ENCODE measurements at places on chromosomes 3 and 15.

GRCh38 chr3:133038089-133038730, at the start of gene TMEM108:
Gene TMEM108 (plus strand): TSS chr3:133038391.
- peak; percentile 49 for DNase-seq

DNA sequence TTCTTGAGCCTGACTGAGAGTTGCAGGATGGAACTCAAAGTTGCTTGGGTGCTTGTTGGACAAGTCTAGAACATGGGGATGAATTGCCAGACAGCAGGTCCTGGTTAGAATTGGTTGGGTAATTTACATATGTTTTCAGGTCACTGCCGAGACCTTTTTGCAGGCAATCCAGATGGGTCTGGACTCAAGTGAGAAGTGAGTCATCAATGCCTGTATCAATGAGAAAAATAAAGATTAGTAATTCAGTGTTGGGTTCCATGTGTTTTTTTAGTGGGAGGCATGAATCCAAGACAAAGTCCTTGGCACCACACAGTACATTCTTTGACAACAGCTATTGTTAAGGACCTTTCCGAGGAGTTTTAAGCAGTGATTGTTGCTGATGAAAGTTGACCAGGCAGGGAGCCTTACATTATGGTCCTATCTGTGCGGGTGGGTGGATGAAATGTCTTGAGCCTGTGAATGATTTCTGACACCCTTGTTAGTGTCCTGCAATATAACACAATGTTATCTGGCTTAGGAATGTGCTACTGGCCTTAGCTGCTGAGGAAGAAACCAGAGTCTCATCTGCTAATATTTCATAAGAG, 77.7 kb downstream of the CRYGS start:
- no peak for DNase-seq

- no peak for DNase-seq
Measured at GRCh38 chr3:144314946-144315345, 343.3 kb downstream of the DIPK2A start.

- DNase-seq: no peak
Measured at GRCh38 chr3:98371853-98372252, 18.2 kb downstream of the OR5K4 start.

DNA sequence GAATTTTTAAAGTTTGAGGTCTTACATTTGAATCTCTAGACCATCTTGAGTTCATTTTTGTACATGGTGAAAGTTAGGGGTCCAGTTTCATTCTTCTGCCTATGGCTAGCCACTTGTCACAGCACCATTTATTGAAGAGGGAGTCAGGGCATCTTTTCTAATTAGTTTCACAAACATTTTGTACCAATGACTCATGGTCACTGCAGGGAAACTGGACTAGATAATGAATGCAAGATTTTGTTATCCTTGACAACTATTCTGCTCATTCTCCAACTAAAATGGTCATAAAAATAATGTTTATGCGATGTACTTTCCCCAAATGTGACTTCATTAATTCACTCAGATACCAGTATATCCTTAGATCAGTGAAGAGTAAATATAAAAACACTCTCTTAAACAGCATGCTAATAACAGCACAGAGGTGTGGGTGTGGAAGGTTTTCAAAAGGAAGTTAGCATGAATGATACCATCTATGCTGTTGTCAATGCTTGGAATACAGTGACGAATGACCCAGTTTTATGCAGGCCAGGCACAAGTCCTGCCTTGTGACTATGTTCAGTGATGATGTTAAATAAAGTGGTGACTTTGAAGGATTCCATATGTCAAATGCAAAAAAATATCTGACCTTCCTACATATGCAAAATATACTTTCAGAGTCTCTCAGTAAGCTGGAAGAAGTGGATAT, 314.9 kb upstream of the TMCO5A start:
- DNase-seq: no peak

DNA sequence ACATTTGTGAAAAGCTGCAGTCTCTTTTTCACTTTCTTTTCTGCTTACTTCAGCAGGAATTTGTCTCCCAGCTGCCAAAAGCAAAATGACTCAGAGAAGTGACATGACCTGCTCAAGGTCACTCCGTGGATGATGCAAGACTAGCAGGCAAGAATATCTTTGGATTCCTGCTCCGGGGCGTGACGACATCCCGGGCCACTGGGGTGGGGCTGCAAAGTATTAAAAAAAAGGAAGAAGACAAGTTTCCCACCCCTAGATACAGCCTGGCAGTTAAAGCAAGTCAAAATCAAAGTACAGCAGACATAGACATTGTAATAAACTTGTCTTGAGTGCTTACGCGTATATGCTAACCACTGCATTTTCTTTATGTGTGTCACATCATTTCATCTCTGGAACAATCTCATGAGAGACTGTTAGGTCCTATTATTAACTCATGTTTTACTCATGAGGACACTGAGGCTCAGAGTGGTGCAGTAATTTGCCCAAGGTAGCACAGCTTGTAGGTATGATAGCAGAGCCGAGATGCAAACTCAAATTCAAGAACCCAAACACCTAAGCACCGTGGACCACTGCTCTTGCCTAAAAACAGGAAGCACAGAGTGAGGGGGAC, 485.2 kb upstream of the PROK2 start:
- DNase-seq: peak; percentile 92

DNA sequence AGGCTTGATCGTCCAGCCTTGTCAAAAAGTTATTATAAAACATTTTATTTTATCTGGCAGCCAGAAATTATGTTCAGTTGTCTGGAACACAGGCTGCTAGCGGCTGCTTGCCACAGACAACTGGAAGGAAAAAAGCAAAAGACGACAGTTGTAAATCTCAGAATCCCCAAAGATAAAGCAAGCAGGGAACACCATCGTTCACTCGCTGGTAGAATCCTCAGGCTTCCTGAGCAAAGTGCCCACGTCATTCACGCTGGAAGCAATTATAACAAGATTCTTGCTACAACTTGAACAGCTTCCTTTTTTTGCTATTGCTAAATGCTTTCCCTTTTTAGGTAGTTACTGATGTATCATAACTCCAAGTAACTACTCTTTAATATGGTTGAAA, 33.6 kb downstream of the ADAMTS17 start:
- no peak for DNase-seq

GRCh38 chr3:187077085-187077484, 62.2 kb downstream of the RPL39L start:
- no peak for DNase-seq

DNA sequence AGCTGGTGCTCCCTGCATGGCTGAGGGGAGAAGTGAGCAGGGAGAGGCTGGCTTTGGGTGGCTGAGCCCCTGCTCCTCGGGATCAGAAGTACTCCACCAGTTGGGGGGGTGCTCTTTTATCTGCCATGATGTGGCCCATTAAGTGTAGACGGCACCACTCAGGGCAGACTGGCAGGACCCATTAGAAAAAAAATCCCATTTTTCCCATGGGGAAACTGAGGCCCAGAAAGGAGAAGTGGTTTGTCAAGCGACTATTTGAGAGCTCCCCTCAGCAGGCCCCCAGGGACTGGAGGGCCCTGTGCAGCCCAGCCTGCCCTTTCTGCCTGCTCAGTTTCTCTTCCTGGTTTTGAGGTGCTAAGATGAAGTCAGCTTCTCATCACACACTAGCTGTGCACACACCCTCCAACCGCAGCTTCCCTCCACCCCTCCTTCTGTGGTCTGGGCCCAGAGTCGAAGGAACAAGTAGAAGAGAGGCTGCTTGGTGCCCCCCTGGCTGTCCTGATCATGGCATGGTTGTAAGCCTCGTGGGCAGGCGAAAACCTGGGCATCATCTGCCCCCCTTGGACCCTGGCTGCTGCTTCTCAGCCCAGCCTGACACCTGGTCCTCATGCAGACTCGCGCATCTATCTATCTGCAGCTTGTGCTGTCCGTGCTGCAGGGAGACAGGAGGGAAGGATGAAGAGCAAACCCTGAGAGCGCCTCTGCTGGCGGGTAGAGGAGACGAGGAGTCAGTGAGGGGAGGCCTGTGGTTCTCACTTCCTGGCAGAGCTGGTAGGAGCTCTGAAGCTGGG, 5.6 kb downstream of the CSK start:
- peak; percentile 94 for DNase-seq

DNA sequence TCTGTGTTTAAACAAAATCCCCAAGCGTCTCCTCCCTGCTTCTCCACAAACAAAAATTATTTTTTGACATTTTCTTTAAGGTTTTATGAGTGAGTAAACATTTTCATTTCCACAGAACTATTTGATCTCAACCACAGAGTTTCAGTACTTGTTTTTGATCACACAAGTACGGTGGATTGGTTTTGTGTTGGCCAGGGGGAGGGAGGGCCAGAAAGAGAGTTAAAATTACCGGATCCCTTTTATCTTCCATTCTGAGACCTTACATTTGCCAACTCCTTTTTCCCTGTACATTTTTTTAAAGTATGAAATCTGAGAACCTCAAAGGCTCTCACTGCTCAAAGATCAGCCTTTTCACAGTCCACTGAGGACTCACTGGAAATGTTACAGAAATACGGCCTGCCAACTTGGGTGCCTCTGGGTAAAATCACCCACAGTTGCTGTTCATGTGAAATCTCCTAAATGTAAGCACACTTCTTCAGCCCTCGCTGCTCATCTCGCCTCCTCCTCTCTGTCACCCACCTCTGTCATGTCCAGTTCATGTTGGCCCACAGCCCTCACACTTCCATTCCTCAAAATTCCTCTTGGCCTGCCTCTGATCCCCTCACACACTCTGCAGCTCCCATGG, 1.7 kb downstream of the HOMER2 start:
- DNase-seq: no peak

GRCh38 chr3:155956508-155957411, 86.3 kb downstream of the GMPS start:
- DNase-seq: no peak

DNA sequence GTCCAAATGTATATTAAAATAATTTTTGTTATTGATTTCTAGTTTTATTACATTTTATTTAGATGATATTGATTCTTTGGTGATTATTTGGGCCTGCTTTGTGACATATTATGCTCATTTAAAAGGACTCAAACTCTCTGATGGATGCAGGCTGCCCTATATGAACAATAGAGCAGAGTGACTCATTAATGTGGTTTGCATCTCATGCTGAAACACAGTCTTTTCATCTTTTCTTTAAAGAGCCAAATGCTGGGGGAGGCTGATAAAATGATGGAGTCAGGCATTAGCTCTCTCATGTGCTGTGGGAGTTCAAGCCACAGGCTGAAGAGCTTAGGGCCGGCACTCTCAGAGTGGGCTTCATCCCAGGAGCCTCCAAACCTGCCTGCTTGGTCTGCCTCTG, 7.2 kb downstream of the PLA1A start:
- DNase-seq: no peak

DNA sequence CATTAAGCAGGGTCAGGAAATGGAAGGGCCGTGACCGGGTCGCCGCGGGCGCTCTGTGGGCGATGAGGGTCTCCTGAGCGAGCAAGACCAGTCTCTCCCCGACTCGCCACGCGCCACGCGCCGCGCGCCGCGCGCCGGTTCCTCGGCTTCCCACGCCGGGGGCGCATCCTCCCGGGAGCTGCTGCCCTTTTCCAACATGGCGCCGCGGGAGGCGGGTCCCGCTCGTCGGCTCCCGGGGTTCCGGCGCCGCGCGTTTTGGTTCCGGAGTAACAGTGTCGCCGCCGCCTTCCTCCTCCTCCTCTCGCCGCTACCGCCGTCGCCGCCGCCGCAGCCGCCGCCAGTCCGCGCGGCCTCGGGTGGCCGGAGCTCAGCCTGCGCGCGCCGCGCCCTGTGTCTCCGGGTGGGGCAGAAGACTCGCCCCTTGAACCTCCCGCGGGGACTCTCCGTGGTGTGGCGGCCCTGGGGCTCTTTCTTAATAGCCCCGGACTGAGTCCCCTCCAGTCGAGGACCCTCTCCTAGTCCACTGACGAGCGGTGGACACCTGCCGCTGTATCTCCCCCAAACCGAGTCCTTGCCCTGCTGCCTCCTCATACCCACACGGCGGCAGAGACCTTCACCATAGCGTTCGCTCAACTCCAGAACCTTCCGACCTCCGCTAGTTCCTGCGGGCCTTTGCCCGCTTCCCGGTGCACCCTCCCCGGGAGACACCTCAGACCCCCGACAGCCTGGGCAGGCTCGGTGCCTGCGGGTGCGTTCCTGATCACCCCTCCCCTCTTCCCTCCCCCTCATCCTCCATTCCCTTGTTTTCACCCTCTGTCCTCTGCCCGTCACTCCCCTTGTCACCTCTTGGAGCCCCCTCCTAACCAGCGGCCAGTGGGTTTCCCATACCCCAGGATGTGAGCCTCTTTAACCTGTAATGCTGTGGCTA, at the start of gene MAP2K5:
MAP2K5 (plus strand) TSS at position 284 of the 928 bp plus-strand sequence; CDS start at position 917, 633 bp downstream.
- DNase-seq: peak; percentile 81

- DNase-seq: no peak
Measured at GRCh38 chr15:26038693-26039092, 175.6 kb upstream of the ATP10A start.

DNA sequence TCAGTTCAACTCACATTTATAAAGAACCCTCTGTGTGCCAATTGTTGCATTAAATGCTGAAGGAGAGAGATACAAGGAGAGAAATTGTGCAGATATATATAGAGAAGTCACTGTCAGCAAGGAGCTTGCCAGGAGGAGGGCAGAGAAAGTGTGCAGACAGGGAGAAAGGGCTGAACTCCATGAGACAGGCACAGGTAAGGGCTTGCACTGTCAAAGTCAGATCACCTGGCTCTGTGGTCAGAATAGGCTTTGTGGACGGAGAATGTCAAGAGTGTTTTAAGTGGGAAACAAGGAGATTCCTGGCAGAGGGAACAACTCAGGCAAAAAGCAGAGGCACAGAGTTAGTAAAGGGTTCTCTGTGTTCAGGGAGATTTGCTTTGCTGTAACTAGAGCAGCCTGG, 303.0 kb upstream of the TPRG1 start:
- no peak for DNase-seq

GRCh38 chr15:88624156-88624970, 3.2 kb downstream of the AEN start:
- peak; percentile 53 for DNase-seq

DNA sequence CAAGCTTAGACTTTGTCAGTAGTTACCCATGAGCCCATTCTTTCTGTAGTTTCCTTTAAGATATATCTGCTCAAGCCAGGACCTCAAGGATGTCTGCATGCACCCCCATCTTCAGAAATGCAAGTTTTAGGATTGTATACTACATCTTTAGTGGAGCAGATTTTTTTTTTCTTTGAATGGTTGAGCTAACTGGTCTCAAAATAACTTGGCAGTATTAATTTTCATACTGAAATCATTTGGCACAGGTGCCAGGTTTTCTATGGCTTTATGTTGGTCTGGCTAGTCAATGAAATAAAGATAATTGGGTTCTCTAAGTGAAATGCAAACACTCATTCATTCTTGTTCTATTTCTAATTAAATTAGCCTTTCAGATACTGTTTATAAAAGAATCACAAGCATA, 108.9 kb downstream of the ATG7 start:
- no peak for DNase-seq

DNA sequence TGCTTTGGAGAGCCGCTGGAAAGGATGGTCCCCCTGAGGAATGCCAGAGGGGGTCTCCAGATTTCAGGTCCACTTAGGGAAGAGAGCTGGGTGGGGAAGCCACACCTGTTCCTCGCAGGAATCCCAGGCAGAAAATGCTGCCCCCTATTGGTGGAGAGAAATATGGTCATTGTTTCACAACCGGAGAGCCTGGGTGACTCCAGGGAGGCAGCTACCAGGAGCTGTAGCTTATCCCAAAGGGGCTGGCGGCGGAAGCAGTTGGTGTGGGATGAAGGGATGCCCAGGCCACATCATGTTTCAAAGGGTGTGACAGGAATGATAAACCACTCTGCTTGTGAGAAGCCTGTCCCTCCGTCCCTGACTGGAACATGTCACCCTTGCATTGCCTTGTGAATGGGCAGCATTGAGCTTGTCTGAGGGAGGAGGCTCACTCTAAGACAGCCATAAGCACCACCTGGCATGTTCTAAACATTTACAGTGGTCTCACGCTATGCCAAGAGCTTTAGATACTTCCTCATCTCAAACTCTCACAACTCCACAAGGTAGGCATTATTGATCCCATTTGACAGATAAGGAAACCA, 34.5 kb downstream of the POMGNT2 start:
- DNase-seq: peak; percentile 26
